ENCODE measurements at places on chromosomes 13 and 19.
A peak's percentile ranks its signal among the peaks of the same experiment; 100 is the strongest.

DNA sequence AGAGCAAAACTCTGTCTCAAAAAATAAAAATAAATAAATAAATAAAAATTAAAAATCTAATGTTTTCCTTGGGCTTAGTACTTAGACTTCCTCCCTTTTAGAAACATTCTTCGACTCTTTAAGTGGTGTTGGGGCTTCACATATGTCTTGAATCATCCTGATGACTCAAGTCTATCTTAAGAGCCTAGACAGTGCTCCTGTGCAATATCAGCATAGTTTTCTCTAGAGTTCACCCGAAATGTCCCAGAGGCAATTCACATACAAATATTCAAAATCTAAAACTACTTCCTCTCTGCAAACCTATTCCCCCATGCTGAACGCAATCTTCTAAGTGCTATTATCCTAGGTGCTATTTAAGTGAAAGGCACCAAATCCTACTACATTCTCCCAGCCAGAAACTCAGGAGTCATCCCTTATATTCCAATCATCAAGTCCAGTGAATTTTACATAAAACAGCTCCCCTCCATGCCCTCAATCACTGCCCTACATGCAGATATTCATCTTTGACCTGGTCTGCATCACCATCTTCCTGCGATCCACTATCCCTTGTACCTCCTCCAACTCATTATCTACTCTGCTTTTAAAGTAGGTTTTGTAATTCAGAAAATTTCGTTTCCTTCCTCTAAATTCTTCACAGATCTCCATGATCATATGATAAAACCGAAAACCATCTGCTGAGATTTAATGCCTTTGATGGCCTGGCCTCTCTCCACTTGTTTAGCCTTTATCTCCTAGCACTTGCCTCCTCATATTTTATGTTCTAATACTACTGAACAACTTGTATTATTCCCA is 102.7 kb downstream of the ELF1 start:
- no peak for DNase-seq

DNA sequence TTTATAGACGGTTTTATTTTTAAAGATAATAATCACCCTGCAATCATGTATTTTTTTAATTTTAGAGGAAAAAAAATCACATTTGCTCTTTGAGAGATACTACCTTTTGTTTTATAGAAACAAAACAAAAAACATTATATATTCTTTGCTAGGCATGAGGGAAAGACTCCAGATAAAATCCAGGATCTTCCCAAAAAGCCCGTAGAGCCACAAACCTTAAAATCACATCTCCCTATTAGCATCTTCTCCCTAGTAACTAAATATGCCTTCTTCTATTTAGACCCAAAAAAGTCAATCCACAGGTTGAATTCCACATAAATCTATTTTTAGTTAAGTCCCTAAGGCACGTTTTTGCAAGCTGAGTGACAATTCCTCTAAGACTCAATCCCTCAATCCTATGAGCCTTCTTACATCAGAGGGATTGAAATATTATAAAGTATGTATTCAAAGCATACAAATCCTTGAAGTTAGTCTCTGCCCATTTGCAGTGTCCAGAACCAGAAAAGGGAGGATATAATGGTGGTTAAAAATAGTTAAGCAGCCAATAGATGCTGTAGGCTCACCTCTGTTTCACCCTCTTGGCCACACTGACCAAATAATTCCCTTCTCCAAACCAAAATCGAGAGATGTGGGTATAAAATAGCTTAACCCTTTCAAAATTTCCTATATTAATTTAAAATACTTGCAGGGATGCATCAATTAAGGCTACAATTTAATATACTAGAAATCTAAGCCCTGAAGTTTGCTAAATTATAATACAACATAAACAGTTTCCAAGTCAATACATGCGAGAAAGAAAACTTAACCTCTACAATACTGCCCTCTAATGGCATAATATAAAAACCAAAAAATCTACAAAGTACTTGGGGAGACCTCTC is 64.0 kb downstream of the SERP2 start:
- no peak for DNase-seq

DNA sequence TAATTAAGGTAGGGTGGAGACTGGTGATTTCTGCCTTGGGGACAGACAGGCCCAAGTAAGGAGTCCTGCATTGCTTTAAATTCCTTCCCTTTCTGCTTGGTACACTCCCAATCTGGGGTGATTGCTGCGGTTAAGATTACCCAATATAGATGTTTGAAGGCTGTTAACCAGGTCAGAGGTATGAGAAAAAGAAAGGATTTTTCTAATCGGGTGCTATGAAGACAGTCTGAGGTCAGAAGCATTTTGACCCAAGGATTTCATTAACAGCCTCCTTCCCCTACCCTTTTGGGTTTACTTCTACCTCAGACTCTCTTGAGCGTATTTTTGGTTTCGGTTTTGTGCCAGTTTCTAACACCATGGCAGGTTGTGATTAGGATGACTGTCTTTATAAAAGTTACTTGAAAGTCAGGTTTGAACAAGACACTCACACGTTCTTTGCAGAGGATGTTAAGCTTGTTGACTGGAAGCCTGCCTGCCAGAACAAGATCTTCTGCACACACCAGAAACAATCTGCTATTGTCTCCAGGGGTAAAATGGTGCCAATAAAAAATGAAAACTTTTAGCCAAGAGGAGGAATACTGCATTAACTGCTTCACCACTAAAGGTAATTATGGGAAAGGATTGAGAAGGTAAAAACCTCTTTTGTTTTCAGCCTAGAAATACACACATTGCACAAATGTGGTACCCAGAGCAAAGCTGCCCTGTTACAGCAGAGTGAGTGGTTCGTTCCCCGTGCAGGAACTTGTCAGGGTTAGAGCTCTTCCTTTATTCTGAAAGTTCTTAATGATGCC is 108.8 kb downstream of the NDFIP2 start:
- no peak for DNase-seq

GRCh38 chr13:35789335-35790165 is 313.1 kb upstream of the MAB21L1 start:
- no peak for DNase-seq

GRCh38 chr19:39737351-39737750 is 478 bp downstream of the CLC start:
- DNase-seq = no peak

GRCh38 chr13:28636069-28636468 is 22.9 kb upstream of the POMP start:
- no peak for DNase-seq

- DNase-seq = no peak
Measured at GRCh38 chr19:50896591-50897190, 14.5 kb downstream of the KLK4 start.

GRCh38 chr19:31882709-31883108 is 462.7 kb upstream of the ZNF507 start:
- DNase-seq = no peak

- no peak for DNase-seq
Measured at GRCh38 chr19:17294051-17294891, 9.0 kb downstream of the ABHD8 start.

DNA sequence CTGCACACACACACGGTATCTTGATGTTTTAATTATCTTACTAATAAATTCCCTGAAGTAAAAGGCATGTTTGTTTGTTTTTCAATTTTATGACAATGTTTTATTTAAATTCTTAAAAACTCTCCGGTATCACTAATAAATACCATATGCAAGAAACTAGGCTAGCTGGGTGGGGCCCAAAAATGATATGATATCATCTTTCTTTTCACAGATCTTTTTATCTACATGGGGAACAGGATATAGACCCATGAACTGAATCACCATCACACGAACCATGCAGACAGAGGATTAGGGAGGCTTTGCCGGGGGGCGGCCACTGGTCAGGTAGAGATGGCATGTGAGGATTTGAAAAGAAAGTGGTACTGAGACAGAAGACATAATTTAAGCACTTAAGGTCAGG is 266.4 kb downstream of the ENOX1 start:
- no peak for DNase-seq

DNA sequence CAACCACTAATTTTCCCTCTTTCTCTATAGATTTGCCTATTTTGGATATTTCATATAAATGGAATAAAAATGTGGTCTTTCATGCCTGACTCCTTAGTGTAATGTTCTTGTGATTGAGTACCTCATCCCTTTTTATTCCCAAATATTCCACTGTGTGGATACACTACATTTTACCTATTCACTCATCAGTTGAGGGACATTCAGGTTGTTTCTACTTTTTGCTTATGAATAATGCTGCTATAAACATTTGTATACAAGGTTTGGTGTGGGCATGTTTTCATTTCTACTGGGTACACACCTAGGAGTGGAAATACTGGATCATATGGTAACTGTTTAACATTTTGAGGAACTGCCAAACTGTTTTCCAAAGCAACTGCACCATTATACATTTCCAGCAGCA is 5.1 kb upstream of the WBP4 start:
- DNase-seq = no peak

- no peak for DNase-seq
Measured at GRCh38 chr13:50203256-50203941, 188.2 kb downstream of the KCNRG start.

GRCh38 chr13:20426766-20427448 is 98.8 kb downstream of the CRYL1 start:
- DNase-seq = no peak

- DNase-seq = no peak
Measured at GRCh38 chr13:33684874-33685273, 133.1 kb upstream of the RFC3 start.

GRCh38 chr19:53308339-53308811 is 25.2 kb upstream of the ZNF845 start:
- no peak for DNase-seq

GRCh38 chr19:9865732-9866501 is 30.8 kb downstream of the PIN1 start:
- DNase-seq = no peak

GRCh38 chr19:54850930-54851329 is 687 bp downstream of the KIR3DL2 start:
- no peak for DNase-seq

DNA sequence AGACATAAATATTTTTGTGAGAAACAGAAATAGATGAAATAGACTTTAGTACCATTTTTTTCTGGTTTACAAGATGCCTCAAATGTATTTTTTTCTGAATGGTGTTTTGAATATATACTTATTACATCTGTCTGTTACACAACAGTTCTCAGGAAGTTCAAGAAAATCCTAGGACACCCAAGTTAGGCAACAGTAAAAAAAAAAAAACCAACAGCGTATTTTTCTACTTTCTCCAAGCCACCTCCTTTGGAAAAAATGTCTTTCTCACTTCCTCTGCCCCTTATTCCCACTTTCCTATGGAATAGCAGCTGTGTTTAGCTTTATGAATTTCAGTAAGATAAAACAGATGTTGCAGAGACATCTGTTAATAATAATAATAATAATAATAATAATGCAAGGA is 489.6 kb upstream of the KLF12 start:
- DNase-seq = no peak

GRCh38 chr13:71864094-71864985 is 2.7 kb downstream of the DACH1 start:
- peak; percentile 46 for DNase-seq

GRCh38 chr13:26660766-26661165 is 99.8 kb downstream of the GPR12 start:
- DNase-seq = no peak

GRCh38 chr19:2867025-2867991 is at the start of gene ZNF556:
TSS of gene ZNF556 (plus strand) at chr19:2867335. CDS start at chr19:2867422, 87 bp downstream.
- DNase-seq = no peak

DNA sequence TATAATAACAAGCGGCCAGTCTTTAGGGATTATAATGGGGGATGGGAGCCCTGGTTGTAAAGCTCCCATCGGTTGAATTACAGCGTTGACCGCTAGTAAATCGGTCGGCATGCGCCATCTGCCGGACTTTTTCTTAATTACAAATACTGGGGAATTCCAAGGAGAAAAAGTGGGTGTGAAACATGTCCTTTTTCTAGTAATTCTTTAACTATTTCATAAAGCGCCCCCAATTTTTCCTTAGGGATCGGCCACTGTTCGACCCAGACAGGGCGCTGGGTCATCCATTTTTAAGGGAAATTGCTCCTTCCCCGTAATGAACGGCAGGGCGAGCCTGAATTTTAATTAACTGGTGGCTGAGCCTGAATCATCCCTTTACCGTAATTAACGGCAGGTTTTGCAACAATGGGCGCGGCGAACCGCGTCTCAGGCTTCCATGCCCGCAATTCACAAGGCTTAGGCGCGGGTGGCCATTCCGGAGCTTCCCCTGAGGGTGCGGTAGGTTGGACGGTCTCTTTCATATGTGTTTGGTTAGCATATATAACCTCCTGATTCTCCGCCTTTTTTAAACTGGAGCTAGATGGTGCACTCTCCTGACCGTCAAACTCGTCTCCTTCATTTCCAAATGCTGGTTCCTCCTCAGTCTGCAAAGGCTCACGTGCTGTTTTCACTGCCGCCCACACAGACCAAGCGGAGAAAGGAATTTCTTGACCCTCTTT is 30.2 kb upstream of the EVI5L start:
- peak; percentile 63 for DNase-seq

- no peak for DNase-seq
Measured at GRCh38 chr19:1136201-1136600, 32.4 kb downstream of the GPX4 start.

- DNase-seq = no peak
Measured at GRCh38 chr19:51647318-51647717, 693 bp upstream of the SIGLEC14 start.

DNA sequence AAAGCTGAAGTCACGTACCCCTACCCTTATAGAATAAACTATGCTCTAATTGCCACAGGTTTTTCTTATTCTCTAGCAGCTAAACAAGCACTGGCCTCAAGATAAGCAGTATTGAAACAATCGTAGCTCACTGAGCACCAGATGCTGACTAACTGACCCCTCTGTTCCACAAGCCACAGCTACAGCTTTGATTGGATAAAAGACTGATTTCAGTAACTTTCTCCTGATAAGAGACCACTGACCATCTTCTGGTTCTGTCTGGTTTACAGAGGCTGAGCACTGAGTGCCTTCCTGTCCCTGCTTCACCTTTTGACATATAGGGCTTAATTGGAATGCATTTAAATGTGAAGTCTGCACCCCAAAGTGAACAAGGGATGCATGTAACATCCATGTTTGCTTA is 8.4 kb upstream of the RAP2A start:
- no peak for DNase-seq

DNA sequence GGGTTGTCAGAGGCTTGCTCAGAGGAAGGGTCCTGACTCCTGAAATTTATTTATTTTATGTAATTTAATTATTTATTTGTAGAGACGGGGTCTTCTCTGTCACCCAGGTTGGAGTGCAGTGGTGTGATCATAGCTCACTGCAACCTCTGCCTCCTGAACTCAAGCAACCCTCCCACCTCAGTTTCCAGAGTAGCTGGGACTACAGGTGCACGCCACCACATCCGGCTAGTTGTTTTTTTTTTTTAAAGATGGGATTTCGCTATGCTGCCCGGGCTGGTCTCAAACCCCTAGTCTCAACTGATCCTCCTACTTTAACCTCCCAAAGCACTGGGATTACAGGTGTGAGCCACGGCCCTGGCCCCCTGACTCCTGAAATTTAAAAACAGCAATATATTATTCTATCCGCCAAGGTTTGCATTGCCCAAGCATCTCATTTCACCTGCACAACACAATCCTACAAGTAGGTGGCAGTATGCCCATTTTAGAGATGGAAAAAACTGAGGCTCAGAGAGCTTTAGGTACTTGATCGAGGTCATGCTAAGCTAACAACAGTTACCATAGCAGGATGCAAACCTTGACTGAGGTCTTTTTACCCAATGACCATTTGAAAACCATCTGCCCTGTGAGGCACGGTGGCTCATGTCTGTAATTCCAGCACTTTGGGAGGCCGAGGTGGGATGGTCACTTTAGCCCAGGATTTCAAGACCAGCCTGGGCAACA is 18.1 kb downstream of the ARHGEF18 start:
- DNase-seq = no peak

GRCh38 chr13:20069956-20070355 is 90.9 kb downstream of the GJA3 start:
- DNase-seq = no peak

- no peak for DNase-seq
Measured at GRCh38 chr19:3481241-3482090, 1.1 kb upstream of the SMIM24 start.

- no peak for DNase-seq
Measured at GRCh38 chr13:32796754-32797153, 210.5 kb downstream of the PDS5B start.

All from left lobe of liver (tissue), 2 donors.